ENCODE measurements at places on chromosomes 13 and 19. TPM values are rescaled to one million over a fixed set of nuclear protein-coding genes. Genes with fewer than 3 reads are reported as not detected.

Gene CBLC
- 96.1 TPM for total RNA-seq

- peak; percentile 78 for DNase-seq
- H3K27ac ChIP-seq, result peak within 1 kb of the TSS; percentile 78
- H3K27me3 ChIP-seq, result peaks cover 32% of the 10 kb centered on the region
- peaks cover 30% of the 10 kb centered on the region for H3K4me1 ChIP-seq
Observed at GRCh38 chr13:46387064-46387851, at the start of gene RUBCNL. Gene RUBCNL, minus strand, starts transcription at chr13:46387252. Its CDS starts 14,777 bp downstream, at chr13:46372475.

Gene RNF113B
- not detected for total RNA-seq

- H3K4me1 ChIP-seq, result peaks cover 69% of the 10 kb centered on the region
- peak; percentile 51 for DNase-seq
- peak overlapping the region; percentile 79 for H3K27ac ChIP-seq
- H3K4me3 ChIP-seq, result no peak overlapping the region
- no peaks in the 10 kb centered on the region for H3K27me3 ChIP-seq
- no peaks in the 10 kb centered on the region for H3K36me3 ChIP-seq
Observed at GRCh38 chr13:46373623-46374022, 13.4 kb downstream of the RUBCNL start.

GRCh38 chr13:110327051-110327721 is 20.1 kb downstream of the COL4A2 start:
- H3K27me3 ChIP-seq, result no peaks in the 10 kb centered on the region
- no peak overlapping the region for H3K4me3 ChIP-seq
- no peaks in the 10 kb centered on the region for H3K4me1 ChIP-seq
- H3K27ac ChIP-seq, result peak overlapping the region; percentile 87
- no peak for DNase-seq
- H3K36me3 ChIP-seq, result no peaks in the 10 kb centered on the region

DNA sequence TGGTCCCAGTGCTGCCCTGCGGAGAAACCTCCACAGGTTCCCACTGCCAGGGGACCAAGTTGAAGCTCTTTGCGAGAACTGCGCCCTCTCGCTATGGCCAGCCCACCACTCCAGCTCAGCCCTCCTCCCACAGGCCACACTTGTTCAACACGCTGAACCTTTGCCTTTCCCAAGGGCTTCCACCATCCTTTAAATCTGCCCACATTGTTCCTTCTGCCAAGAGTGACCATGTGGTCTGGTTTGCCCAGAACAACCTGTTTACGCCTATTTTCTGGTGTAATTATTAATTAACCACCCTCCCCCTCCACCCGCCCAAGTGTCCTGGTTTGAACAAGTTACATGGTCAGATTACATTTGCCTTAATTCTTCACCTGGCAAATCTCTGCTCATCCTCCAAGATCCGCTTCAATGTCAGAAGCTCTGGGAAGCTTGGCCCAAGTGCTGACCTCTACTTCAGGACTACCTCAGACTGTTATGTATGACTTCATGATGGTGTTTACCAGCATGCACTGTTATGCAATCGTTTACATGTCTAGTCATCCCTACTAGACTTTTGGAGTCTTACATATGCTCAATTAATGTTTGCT is 12.0 kb upstream of the USP12 start:
- no peak overlapping the region for H3K27ac ChIP-seq
- H3K27me3 ChIP-seq, result no peaks in the 10 kb centered on the region
- no peak overlapping the region for H3K4me3 ChIP-seq

Gene PRR12
- 12.2 TPM for total RNA-seq

Gene HMGB1
- 274 TPM for total RNA-seq

DNA sequence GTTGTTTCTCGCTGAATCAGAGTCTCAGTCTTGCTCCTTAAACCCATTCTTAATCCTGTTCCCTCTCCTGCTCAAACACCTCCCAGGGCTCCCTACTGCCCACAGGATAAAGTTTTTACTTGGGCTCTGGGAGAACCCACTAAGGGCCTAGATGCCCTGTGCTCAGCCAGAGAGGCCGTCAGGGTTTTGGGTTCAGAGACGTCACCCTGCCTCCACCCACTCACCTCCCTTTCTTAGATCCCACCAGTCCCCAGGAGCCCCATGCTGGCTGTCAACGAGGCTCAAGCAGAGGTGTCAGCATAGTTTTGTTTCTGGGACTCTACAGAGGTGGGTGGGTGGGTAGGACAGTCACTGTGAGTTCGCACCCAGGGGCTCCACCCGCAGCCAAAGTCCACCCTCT is 15.5 kb upstream of the CYP4F2 start:
- no peak overlapping the region for H3K4me3 ChIP-seq
- no peaks in the 10 kb centered on the region for H3K4me1 ChIP-seq
- DNase-seq, result no peak
- H3K27me3 ChIP-seq, result peaks cover 46% of the 10 kb centered on the region
- H3K27ac ChIP-seq, result no peak overlapping the region
- no peaks in the 10 kb centered on the region for H3K36me3 ChIP-seq

GRCh38 chr13:73340069-73340468 is 281.3 kb downstream of the KLF5 start:
- no peak overlapping the region for H3K27ac ChIP-seq
- no peaks in the 10 kb centered on the region for H3K4me1 ChIP-seq
- H3K36me3 ChIP-seq, result no peaks in the 10 kb centered on the region
- H3K27me3 ChIP-seq, result no peaks in the 10 kb centered on the region
- DNase-seq, result no peak

DNA sequence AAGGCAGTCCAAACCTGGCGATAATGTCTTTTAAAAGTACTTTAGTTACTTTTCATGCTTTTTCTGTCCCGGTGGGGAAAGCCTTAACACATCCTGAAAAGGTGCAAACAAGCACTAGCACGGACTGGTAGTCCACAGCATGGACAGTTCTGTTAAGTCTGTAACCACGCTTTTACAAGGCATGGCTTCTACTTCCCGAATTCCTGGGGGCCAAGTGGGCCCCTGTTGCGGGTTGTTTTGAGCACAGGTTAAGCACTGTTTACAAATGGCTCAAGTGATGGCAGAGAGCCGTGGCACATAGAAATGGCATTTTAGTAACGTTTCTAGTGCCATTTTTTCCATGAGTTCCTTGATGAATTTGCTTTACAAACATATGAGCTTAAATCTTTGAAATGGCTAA is 37.6 kb downstream of the ZNF493 start:
- no peak overlapping the region for H3K4me3 ChIP-seq
- no peak for DNase-seq
- H3K36me3 ChIP-seq, result no peaks in the 10 kb centered on the region
- H3K27me3 ChIP-seq, result no peaks in the 10 kb centered on the region

- H3K4me3 ChIP-seq, result peak overlapping the region; percentile 79
- no peaks in the 10 kb centered on the region for H3K27me3 ChIP-seq
- DNase-seq, result peak; percentile 93
Observed at GRCh38 chr19:36141039-36141927, 1.4 kb downstream of the CAPNS1 start.

- H3K4me1 ChIP-seq, result no peaks in the 10 kb centered on the region
- H3K36me3 ChIP-seq, result no peaks in the 10 kb centered on the region
- DNase-seq, result no peak
Observed at GRCh38 chr19:33736787-33737186, 59.9 kb upstream of the KCTD15 start.

Gene ZNF471
- total RNA-seq, result 2.2 TPM

- no peaks in the 10 kb centered on the region for H3K36me3 ChIP-seq
- H3K4me1 ChIP-seq, result peaks cover 9% of the 10 kb centered on the region
- no peaks in the 10 kb centered on the region for H3K27me3 ChIP-seq
Observed at GRCh38 chr13:49494645-49495044, 1.1 kb upstream of the PHF11 start.

DNA sequence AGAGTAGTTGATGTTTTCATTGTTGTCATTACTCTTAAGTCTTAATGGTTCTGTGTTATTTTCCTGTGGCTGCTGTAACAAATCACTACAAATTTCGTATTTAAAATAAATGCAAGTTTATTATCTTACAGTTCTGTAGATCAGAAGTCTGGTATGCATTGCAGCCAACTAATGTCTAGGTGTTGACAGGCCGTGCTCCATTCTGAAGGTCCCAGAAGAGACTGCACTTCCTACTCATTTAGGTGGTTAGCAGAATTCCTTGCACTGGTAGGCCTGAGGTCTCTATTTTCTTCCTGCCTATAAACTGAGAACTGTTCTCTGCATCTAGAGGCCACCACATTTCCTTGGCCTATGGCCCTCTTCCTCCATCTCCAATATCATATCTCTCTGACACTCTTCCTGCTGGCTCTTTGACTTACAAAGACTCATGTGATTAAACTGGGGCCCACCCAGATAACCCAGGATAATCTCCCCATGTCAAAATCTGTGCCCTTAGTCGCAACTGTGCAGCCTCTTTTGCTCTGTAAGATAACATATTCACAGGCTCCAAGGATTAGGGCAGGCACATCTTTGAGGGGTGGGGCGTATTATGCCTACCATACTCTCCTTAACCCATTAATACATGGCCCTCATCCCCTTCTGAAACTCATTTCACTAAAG is 468.4 kb downstream of the FOXO1 start:
- H3K27ac ChIP-seq, result no peak overlapping the region
- H3K27me3 ChIP-seq, result no peaks in the 10 kb centered on the region

- no peaks in the 10 kb centered on the region for H3K27me3 ChIP-seq
- no peak overlapping the region for H3K27ac ChIP-seq
- H3K4me3 ChIP-seq, result no peak overlapping the region
- no peaks in the 10 kb centered on the region for H3K36me3 ChIP-seq
- no peak for DNase-seq
Observed at GRCh38 chr13:40503966-40504591, 162.4 kb downstream of the FOXO1 start.

DNA sequence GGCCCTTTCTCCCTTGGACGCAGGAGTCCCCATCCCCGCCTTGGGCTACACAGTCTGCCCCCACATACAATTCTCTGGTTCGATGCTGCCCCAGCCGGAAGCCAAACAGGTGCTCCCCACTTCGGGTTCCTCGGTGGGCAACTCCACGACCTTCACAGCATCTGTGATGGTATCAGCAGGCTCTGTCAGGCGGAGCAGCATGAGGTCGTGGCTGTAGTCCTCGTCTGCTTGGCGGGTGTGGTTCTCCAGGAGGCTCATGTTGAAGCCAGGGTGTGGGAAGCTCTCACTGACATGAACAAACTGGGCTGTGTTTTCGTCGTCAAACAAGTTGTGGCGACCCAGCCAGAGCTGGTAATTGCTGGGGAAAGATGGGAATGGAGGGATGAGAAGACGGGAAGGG is 3.5 kb downstream of the KLK1 start:
- H3K4me3 ChIP-seq, result no peak overlapping the region
- peak; percentile 43 for DNase-seq
- no peaks in the 10 kb centered on the region for H3K36me3 ChIP-seq
